ENCODE measurements at places on chromosomes 11 and 22.

GRCh38 chr22:28992565-28993356, 68.9 kb downstream of the C22orf31 start:
- DNase-seq, result no peak

DNA sequence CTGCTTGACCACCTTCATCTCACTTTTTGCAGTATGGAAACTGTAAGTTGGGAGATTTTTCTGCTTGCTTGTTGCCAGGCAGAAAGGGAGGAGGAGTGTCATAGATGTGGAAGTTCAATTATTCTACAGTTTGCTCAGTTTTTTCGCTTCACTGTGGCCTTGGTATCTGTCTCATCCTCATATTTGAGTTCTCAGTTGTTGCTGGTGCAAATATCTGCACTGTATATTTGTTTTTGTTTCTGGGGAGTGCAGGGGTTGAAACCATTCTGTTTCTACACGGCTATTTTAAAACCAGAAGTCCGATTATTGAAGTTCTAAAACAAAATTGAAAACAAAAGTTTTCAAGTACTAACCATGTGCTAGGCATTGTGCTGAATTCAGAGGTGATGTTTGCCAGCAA, 153.4 kb downstream of the JRKL start:
- no peak for DNase-seq

- no peak for DNase-seq
These were observed 27.3 kb upstream of the TCF20 start for GRCh38 chr22:42297778-42298177.

DNA sequence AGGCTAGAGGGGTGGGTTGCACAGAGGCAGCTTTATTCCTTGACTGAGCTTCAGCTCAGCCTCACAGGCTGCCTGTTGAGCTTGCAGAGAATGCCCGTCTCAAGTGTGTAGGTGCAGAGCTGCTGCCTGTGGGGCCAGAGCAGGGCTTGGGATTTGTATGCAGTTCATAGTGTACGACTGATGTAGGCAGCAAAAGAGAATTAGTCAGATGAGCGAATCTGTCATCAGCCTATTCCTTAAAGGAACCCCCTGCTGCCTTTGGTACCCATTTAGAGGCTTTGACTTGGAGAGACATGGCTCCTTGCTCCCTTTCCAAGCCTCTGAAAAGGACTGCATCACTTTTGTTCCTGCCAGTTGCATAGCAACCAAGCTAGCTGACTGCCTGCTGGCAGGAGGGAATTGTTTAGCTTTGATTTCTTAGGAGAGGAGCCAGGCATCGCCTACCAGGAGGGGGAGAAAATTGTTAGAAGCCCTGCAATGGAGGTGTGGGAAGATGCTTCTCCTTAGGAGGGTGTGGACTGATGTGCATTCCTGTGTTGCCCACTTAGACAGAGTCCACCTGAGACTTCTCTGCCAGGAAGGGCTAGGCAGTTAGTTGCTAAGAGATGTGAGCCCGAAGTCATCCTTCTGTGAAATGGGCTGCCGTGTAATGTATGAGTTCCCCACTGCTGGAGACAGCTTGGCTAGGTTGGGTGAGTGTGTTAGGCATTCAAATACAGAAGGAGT, 10.9 kb downstream of the ACO2 start:
- no peak for DNase-seq

GRCh38 chr11:61139387-61139786, 21.8 kb downstream of the VPS37C start:
- no peak for DNase-seq

- peak; percentile 98 for DNase-seq
These were observed at the start of gene MTMR3 for GRCh38 chr22:29883045-29883774. Gene MTMR3 (plus strand): TSS chr22:29883174. CDS start chr22:29971060, 87,886 bp downstream.

DNA sequence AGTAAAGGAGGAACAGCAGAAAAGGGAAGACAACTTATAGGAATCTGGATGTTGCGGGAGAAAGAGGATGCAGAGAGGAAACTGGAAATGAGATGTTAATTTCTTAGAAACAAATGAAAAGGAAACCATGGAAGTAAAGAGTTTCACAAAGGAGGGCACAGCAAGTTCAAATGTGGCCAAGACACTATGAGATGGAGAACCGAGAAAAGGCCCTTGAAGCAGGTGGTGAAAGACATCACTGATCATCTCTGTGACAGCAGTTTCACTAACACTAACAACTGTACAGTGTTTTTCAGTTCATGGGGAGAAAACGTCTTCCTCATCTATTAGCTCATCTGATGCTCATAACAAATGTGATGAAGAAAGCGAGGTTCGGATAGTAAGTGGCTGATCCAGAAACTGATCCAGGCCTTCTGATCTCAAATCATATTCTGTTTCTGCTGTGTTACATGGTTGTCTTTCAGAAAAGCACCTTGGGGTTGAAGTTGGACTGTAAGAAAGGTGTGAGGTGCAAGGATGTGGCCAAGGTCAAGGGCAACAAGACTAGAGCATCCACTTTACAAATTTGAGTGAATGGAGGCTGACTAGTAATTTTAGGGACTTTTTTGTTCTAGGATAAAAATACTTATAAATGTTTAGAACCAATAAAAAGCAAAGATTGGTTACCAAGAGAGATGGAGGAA, 492.1 kb upstream of the CADM1 start:
- no peak for DNase-seq

- DNase-seq, result peak; percentile 63
These were observed 88.1 kb downstream of the MICAL2 start for GRCh38 chr11:12198251-12199222.

GRCh38 chr11:81700076-81700475, 1033.6 kb downstream of the FAM181B start:
- DNase-seq, result no peak

- DNase-seq, result no peak
These were observed 281 bp downstream of the TSPAN18 start for GRCh38 chr11:44727114-44727372.

DNA sequence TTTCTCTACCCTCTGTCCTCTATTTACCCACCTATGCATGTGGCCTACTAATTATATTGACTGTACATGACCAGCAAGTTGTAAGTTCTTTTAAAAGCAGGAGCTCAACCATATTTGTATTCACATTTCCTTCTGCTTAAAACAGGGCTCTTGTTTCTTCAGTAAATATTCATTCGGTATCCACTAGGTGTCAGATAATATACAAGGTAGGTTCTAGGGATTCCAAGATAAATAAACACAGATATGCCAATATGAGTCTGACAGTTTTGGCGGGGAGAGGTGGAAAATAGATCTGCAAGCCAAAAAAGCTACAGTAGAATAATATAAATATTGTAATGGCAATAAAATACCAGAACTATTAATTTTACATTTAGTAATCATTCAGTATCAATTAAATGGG, 15.3 kb upstream of the RAB30 start:
- DNase-seq, result no peak

DNA sequence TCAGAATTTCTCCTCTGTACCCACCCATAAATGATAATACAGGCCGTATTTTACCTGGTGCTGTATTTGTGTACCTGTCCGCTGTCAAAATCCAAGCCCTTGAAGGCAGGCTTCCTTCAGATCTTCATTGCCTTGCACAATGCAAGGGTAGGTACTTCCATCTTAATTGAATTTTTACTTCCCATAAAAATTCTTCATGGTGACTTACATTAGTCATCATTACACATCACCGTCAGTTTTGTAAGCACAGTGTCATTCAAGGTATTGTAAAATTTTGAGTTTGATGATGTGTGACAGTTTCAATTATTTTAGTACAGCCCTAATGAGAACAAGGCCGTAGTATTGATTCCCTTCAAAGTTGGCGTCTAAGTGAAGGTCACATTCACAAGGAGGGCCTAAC, 770 bp upstream of the TSG101 start:
- DNase-seq, result no peak

- DNase-seq, result no peak
These were observed 8.2 kb downstream of the PDE2A start for GRCh38 chr11:72665911-72666472.

DNA sequence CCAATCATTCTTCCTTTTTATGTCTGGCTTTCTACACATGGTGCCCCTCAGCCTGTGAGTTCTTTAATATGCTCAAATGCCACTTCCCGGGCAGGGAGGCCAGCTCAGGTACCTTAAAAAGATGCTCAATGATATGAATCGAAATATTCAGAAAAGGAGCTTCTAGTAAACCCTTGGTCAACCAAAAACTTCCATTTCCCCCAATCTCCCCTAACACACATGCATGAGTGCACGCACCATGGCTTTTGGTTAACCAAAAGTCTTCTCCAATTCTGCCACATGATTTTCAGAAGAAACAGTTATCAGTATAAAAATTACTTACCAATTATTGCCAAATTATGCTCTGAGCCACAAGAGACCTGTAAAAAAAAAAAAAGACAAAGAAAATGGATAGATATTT, 135.0 kb downstream of the SERGEF start:
- DNase-seq, result no peak

GRCh38 chr11:61891331-61892084, at the start of gene FADS3:
Gene FADS3 (minus strand): TSS chr11:61891545. CDS start chr11:61891381, 164 bp downstream.
- DNase-seq, result peak; percentile 80

- no peak for DNase-seq
These were observed 101.2 kb upstream of the SERPIND1 start for GRCh38 chr22:20672732-20673131.

DNA sequence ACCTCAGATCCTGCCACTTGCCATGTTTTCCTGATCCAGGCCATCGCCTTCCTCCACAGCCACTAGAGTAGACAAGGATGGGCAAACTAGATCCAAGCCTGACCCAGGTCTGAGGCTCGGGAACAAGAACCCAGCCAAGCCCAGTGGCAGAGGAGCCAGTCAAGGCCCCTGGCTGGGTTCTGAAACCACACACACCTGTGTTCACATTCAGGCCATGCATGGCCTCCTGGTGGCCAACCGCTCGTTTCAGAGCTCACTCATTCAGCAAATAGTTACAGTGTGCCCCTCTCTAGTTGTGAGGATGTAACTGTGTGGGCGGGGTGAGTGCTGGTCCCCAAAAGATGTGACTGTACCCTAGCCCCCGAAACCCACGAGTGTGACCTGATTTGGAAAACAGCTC, 337.6 kb downstream of the CTTN start:
- no peak for DNase-seq

DNA sequence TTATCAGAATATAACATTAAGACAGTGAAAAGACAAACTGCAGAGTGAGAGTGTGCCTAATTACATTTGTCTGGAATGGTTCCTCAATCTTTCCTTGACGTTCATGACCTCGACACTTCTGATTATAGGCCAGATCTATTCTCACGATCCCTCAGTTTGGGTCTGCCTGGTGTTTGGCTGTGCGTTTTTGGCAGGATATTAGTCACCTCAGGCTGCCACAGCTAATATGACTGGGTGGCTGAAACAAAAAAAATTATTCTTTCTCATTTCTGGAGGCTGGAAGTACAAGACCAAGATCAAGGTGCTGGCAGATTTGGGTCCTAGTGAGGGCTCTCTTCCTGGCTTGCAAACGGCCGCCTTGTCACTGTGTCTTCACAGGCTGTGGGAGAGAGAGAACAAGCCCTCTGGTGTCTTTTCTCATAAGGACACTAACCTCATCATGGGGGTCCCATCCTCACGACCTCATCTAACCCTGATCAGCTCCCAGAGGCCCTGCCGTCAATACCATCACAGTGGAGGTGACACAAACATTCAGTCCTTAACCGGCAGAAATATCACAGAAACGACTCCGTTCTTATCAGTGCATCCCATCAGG, 23.2 kb downstream of the IFITM10 start:
- DNase-seq, result no peak

- peak; percentile 53 for DNase-seq
These were observed 1.1 kb upstream of the FBXO7 start for GRCh38 chr22:32473388-32473952.
